ENCODE measurements at places on chromosomes 3 and 15.

- no peak for DNase-seq
Measured at GRCh38 chr15:76625267-76625666, 279.9 kb downstream of the SCAPER start.

DNA sequence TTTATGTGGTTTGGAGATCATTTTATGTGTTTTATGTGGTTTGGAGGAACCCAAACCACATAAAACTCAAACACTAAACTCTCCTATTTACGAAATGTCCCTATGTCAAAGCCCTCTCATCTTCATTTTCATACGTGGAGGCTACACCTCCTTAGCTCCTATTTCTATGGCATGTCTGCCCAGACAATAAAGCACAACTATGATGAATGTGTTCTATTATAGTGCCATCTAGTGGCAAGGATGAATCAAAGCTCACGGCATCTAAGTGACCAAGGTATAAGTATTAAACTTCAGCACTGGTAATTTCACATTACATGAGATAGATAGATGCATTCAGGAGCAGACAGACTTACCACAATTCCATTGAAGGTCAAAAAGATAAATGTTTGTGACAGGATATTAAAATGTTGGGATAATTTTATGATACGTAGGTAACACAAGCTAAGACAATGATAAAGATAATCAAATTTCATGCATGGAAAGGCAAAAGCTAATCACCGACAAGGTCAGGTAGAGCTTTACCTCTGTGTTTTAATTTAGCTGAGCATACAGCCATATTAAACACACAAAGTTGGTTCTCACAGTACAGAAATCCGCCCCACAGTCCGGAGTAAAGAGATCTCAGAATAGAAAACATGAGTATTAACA, 130.6 kb upstream of the FHIT start:
- DNase-seq = no peak

GRCh38 chr3:141412936-141413354, 44.6 kb downstream of the ZBTB38 start:
- no peak for DNase-seq

- no peak for DNase-seq
Measured at GRCh38 chr3:195405651-195406050, 37.2 kb downstream of the ACAP2 start.

- no peak for DNase-seq
Measured at GRCh38 chr15:93837450-93837849, 393.9 kb upstream of the MCTP2 start.

DNA sequence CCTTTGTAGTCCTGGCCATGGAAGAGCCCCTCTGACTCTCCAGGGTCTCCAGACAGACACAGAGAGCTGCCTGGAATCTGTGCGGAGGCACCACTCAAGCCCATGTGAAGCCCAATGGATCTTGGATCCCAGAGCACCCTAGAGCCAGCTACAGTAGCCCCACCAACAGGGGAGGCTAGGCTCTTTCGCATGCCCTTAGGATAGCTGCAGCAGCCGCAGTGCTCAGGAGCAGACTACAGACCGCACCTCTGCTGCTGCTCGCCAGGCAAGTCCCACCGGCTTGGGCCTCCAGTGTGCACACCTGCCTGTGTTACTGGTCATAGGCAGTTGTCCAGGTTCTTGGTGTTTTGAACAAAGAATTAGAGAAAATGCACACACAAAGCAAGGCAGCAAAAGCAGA, 131.6 kb downstream of the SPATA16 start:
- DNase-seq = no peak

DNA sequence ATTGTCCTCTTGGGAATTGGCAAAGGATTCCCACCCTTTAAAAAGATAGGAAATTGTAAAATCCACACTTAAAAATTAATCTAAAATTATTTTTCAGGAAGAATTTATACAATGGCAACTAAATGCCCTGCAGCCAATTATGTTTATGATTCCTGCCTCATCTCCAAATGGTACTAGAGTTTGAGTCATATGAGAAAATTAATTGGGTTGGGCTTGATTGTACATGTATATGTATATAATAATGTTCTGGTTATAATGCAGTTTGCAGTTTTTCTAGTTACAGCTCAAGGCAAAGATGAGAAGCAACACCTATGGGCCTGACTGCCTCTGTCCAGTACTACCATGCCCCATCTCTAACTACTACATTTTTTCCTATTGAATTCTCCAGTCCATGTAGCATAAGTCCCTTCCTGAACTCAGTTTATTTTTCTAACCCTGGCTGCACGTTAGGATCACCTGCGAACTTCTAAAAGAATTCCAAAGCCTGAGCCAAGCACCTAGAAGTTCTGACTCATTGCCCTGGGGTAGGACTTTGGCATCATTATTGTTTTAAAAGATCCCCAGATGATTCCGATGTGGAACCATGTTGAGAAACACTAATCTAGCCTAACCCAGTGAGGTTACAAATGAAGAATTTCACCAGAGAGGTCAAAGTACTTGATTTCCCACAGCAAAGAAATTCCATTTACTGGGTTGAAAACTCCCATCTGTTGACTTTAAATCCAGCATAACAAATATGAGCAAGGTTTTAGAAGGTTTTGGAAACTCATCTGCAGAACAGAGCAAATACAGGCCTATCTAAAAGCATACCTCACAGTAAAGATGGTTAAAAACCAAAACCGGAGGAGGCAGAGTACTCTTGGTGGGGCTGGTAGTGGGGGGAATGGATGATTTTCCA, 19.4 kb downstream of the TGFBR2 start:
- DNase-seq = no peak

DNA sequence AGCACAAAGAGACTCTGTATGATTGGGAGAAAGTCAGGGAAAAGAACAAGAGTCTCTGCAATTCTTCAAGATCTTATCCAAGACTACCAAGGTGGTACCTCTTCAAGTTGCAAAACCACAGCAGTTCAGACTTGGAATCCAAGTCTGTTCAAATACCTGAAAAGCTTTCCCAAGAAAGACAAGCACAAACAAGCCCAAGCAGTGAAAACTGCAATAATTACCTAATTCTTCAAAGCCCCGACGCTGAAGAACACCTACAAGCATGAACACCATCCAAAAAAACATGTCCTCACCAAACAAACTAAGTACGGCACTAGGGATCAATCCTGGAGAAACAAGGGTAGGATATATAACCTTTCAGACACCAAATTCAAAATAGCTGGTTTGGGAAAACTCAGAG, 299.3 kb upstream of the ALCAM start:
- DNase-seq = no peak

DNA sequence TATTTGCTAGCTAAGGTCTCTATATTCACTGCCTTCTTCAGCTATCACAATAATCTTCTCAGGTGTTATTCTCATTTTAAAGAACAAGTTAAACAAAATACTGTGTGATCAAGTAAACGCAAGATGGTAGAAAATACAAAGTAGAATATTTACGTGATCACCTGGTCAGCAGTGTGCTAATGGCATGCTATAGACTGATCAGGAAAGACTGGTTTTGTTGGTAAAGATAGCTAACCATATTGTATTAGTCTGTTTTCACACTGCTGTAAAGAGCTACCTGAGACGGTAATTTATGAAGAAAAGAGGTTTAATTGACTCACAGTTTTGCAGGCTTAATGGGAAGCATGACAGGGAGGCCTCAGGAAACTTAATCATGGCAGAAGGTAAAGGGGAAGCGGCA, 50.4 kb downstream of the ZBTB38 start:
- no peak for DNase-seq

- DNase-seq = no peak
Measured at GRCh38 chr3:194231929-194232832, 96.2 kb downstream of the HES1 start.

- DNase-seq = no peak
Measured at GRCh38 chr15:83431521-83431920, 15.6 kb upstream of the SH3GL3 start.

- DNase-seq = no peak
Measured at GRCh38 chr15:91529534-91529933, 324.0 kb upstream of the SLCO3A1 start.

- DNase-seq = peak; percentile 16
Measured at GRCh38 chr3:158790901-158791589, 10.8 kb upstream of the MFSD1 start.

- no peak for DNase-seq
Measured at GRCh38 chr3:31748933-31749295, 216.2 kb downstream of the STT3B start.

DNA sequence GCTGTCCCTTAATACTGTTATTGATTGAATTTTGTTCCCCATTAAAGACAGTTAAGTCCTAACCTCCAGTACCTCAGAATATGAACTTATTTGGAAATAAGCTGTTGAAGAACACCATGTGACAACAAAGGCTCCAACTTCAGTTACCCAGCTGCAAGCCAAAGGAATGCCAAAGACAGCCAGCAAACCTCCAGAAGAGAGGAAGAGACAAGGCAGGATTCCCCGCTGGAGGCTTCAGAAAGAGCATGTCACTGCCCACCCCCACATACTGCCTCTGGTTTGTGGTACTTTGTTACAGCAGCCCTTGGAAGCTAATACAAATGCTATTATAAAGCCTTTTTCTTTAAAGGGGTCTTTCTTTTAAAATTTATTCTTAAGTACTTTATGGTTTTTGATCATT, 18.4 kb upstream of the NEK10 start:
- DNase-seq = no peak

DNA sequence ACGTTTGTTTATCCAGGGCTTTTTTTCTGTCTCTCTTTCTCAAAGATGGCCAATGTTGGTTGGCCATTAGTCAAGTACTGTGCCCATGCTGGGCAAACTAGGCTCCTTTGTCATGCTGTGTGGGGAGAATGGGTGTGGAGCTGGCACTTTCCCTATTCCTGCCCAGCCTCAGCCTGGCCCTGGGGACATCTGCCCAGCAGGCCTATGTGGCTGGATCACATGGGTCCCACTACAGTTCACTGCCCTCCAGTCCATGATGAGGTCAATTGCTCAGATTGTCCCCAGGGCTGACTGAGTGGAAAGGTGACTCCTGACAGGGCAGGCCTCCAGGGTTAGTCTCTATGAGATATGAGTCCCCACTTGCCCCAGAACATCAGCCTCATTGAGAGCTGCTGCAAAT, 54.4 kb upstream of the HERC1 start:
- no peak for DNase-seq

DNA sequence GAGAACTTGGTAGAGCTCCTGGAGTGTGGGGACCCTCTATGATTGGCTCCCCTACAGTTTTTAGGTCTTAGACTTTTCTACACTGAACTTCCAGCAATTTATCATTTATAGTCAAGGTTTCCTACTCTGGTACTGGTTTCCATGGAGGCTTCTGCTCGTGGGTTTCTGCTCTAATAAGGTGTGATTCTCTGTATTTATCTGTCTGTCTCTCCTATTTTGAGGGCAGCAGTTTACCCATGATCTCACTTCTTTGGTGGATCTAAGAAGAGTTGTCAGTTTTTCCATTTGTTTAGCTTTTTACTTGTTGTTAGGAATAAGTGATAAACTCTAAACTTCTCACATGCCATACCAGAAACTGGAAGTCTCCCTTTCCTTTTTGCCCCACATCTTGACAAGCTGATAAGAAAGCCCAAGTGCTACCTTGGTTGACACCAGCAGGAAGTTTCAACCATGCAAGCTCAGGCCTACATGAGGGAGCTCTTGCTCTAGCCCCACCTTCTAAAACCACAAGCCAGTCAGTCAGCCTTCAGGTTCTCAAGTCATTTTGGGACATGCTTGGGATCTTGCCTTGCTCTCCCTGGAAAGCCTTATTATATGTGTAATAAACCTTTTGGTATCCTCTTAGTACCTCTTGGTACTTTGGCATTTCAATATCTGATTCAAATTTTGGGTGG, 10.0 kb downstream of the TIMMDC1 start:
- DNase-seq = peak; percentile 28

- DNase-seq = no peak
Measured at GRCh38 chr3:167318306-167318705, 61.8 kb downstream of the ZBBX start.

- no peak for DNase-seq
Measured at GRCh38 chr3:137061186-137061585, 103.4 kb downstream of the IL20RB start.

DNA sequence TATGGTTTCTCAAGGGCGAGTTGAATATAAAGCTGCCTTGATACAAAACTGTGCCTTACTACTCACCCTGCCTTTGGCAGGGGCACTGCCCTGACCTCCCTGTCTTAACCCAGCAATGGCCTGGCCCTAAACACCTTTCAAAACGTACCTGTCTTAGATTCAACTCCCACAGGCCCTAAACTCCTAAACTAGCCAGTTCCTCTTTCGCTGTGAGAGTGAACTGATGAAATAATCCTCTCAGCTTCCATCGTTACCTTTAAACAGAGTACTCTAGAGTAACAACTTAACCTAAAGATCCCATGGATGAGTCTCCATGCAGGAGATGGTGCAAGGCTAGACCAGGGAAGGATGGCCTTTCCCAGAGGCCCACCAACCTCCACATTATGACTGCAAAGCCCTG, 133.0 kb upstream of the THBS1 start:
- DNase-seq = no peak

DNA sequence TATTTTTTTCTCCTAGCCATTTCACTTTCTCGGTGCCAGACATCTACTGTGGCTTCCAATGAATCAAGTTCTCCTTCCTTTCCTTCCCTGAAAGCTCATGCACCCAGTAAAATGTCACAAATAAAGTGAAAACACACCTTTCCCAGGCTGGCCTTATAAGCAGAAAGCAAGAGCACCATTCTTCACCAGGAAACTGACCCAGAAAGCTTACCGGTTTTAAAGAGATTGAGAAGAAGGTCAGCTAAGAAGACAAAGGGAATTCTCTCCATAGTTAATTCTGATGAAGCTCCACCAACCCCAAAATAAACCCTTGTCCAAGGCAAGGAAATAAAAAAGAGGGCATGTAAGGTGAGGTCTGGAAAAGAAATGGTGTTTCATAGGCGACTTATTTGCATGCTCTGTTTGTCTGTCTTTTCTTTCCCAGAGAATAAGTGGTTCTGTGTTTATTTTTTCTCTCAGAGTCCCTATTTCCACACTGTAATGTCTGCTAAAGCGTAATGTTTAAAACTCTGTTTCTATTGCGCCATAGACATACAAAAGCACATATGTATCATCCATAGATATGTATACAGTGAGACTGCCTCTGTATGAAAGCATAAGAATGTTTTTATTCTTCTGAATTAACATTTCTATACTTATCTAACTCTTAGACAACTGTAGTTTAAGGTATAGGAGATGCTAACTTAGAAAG, 2.8 kb downstream of the LSAMP start:
- DNase-seq = no peak

GRCh38 chr15:41621200-41622193, 38.7 kb upstream of the MGA start:
- peak; percentile 78 for DNase-seq

DNA sequence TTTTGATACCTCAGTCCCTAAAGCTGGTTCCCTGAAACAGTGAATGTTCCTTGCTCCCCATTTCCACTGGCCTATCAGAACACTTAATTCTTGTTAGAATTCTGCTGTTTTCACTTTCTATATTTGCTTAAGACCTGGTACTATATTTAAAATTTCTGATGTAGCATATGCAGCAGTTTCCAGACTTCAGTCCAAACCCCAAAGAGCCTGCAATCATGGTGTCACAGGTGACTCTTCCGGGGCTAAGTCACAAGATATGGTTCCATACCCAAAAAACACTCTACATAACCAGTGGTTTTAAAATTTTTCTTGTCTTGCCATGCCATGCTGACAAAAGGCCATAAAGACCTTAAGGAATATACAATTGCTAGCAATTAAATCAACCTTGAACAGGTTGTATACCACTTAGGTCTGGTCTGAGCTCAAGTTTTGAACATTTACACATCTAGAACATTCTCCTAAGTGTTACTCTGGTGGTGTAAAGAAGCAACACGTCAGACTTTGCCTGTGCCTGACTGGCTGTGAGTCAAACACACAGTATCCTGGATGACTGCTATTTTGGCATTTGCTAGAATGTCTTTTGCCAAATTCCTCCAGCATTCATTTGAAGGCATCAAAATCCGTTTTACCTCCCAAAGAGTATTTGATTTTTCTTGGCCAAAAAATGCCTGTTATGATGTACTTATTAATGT, 160.0 kb downstream of the FRMD5 start:
- DNase-seq = no peak

Data from stimulated activated CD4-positive, alpha-beta T cell treated with anti-CD3 and anti-CD28 coated beads, Interleukin-2, amount 100 ng/mL, for 24 hours (primary cell).